ENCODE measurements at places on chromosomes 6 and 20.

- no peak for DNase-seq
Measured at GRCh38 chr6:16345449-16346330, 107.3 kb downstream of the GMPR start.

DNA sequence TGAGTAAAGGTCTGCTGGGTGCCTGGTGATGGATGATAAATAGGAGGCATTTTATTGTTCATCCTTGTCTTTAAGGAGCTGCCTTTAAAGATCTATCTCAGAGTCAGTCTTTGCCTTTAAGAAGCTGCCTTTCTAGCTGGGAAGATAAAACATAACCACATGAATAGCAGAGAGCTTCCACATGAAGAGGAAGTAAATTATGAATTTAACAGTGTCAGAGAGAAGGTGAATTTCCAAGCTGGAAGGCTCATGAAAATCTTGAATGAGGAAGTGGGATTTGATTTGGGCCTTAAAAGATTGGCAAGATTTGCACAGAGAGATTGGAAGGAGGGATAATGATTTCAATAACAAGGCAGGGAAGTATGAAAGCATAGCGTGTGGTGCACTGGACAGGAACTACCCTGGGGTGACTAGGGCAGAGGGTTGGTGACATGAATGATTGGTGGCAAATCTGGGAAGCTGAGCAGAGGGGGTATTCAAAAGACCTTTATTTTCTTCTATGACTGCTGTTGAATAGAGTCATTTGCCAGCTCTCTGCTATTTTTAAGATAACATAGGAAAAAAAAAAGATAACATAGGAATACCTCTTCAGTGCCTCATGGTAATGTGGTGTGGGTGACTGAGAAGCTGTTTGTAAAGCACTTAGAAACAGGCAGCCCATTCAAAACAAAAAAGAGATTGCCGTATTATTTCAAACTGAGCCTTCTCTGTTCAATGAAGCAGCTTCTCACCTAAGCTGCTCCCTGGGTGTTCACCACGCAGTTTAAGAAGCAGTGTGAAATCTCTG is 591.6 kb downstream of the PKHD1 start:
- DNase-seq: no peak

- no peak for DNase-seq
Measured at GRCh38 chr6:15864038-15864707, 201.3 kb upstream of the DTNBP1 start.

GRCh38 chr20:20950620-20951019 is 155.5 kb downstream of the LINC00237 start:
- no peak for DNase-seq

- no peak for DNase-seq
Measured at GRCh38 chr6:169223006-169223405, 30.6 kb downstream of the THBS2 start.

DNA sequence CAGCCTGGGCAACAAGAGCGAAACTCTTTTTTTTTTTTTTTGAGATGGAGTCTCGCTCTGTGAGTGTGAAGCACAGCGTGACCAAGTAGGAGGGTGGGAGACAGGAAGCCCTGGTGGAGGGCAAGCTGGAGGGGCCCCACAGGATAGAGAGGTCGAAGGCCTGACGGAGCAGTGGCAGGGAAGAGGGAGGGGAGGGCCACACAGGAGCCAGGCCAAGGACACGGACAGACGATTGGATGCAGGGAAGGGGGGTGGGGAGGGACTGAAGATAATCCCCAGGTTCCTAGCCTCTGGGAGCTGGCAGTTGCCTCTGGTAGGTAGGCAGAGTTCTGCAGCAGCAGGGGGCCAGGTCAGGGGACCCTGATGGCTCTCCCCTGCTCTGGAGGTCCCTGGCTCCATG is 10.8 kb upstream of the GUCA1A start:
- DNase-seq: no peak
